ENCODE measurements at places on chromosomes 7 and 10.

- DNase-seq, result no peak
Observed at GRCh38 chr10:79180414-79181221, 111.9 kb downstream of the ZMIZ1 start.

DNA sequence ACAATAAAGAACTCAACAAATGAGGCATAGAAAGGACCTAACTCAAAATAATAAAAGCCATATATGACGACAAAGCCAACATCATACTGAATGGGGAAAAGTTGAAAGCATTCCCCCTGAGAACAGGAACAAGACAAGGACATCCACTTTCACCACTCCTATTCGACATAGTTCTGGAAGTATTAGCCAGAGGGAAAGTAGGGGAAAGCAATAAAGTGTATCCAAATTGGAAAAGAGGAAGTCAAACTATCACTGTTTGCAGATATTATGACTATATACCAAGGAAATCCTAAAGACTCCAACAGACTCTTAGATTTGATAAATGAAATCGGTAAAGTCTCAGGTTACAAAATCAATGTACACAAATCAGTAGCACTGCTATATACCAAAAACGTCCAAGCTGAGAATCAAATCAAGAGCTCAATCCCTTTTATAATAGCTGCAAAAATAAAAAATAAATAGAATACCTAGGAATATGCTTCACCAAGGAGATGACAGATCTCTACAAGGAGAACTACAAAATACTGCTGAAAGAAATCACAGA, 4.8 kb downstream of the ANXA7 start:
- no peak for DNase-seq

DNA sequence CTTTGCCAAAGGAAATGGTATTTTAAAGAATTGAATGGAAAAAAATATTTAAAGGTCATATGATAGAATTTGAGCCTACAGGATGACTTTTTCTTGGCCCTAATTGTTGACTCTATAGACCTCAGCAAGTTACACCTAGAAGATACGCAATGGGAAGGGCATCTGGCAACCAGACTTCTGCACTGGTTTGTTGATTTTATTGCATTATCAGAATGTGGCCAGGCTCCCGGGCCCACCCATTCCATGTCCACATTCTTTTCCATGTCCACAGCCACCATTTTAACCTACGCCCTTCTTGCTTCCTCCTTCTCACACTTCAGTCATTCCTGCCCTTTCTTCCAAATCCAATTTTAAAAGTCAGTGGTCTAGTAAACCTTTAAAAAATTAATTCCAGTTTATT, 738.4 kb downstream of the SUGCT start:
- no peak for DNase-seq

- DNase-seq, result no peak
Observed at GRCh38 chr10:80421707-80422536, 13.6 kb downstream of the PRXL2A start.

DNA sequence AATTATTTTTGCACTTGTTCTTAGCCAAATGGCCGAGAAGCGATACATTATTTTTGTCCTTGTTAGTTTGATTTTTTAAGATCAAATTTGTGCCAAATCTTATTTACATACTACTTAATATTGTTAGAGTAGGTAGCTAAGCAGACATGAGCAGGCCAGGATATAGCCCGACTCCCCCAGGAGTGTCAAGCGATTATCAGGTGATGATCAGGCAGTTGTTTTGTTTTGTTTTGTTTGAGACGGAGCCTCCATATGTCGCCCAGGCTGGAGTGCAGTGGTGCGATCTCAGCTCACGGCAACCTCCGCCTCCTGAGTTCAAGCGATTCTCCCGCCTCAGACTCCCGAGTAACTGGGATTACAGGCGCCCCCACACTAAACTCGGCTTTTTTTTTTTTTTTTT, 71.1 kb downstream of the LYZL2 start:
- no peak for DNase-seq

GRCh38 chr10:14020037-14020664, 310.6 kb downstream of the FRMD4A start:
- DNase-seq, result no peak

DNA sequence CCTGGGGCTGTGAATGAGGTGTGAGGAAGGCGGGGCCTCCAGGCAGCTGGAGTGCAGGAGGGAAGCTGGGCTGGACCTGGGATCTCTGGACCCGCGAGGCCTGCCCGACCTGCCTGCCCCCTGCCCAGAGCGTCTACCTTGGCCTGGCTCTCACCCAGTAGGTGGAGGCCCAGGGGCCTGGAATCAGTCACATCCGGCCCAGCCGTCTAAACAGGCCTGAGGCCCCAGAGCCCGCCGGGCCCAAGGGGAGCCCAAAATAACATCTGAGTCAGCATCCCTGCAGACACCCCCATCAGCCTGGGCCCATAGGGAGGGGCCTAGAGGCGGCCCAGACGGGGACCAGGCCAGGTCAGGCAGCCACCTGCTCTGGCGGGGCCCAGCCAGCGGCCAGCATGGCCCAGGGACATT, 15.1 kb upstream of the ELN start:
- DNase-seq, result no peak

DNA sequence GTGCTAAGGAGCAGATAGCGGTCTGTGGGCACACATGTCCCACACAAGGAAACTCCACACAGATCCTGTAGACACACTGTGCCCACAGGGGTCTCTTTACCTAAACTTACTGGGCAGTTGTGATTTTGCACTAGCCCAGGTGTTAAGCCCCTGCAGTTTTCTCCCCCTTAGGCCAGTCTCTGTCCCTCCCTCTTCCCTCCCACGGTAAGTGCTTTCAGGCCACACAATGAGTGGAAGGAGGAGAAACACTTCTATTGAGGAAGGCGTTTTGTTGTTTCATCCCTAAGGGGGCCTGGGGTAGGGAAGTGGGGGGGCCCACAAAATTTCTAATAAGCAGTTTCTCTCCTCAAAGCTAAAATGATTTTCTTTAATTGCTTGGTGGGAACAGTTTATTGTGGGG, 51.4 kb downstream of the FBXW4 start:
- no peak for DNase-seq

- DNase-seq, result peak; percentile 16
Observed at GRCh38 chr10:132687181-132687892, 98.6 kb downstream of the NKX6-2 start.

DNA sequence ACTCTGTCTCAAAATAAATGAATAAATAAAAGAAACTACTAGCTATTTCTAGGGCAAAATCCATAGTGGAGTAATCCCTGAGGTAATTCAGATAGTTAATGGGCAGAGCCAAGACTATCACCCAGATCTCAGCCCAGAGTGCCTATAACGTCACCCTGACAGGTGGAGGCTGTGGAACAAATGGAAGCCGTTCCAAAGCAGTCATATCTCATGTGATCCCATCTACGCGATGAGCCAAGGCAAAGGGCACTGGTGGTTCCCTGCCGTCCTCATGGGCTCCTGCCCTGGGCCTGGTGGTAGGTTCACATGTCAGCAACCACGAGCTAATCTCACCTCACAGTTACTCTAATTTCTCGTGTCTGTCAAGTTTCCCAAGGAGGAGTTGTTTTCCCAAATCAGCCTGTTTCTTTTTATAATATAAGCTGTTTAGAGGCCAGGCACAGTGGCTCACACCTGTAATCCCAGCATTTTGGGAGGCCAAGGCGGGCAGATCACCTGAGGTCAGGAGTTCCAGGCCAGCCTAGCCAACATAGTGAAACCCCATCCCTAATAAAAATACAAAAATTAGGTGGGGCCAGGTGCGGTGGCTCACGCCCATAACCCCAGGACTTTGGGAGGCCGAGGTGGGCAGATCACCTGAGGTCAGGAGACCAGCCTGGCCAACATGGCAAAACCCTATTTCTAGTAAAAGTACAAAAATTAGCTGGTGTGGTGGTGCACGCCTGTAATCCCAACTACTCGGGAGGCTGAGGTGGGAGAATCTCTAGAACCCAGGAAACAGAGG, 22.5 kb upstream of the ASCC1 start:
- DNase-seq, result no peak

DNA sequence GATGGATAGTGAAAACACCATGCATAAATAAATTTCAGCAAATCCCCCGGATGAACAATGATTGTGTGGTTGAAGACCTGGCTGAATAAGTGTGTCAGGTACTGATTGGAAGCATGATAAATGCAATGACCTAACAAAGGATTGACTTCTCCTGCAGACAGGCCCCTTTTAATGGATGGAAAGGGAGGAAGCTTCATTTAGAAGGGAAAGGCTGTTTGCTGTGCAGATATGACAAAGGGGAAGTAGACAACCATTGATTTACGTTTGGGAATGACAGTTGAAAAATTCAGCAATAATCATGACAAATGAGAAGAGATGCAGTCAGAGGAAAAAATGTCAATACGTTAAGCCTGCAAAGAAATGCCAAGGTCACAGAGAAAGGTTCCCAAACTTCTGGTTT, 503.8 kb downstream of the LRMDA start:
- DNase-seq, result no peak

DNA sequence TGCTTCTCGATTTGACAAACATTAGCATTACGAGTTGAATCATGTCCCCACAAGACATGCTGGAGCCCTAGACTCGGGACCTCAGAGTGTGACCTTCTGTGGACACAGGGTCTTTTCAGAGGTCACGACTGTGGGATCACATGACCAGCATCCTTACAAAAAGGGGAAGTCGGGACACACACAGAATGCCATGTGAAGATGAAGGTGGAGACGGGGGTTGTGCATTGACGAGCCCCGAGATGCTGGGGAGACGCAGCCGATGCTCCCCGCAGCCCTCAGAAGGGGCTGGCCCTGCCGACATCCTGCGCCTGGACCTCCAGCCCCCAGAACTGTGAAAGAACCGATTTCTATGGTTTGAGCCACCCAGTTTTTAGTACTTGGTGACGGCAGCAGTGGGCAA, 7.5 kb downstream of the ZFAND2A start:
- DNase-seq, result no peak

DNA sequence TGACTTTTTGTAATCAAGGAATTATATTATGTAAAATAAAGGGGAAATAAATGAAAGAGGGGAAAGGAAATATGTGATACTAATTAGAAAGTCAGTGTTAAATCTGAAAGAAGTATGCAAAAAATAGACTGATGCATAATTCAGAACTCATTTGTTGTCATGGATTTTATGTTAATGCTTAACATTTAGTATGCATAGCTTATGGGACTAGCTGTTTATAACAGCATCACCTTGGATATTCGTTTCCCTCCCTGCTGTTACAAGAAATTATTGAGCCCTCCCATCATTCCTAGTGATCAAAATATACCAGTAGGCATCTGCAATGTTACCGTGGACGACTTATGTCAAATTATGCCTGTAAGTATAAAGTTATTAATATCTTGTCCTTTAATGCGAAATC, 85.9 kb downstream of the HECTD2 start:
- no peak for DNase-seq

DNA sequence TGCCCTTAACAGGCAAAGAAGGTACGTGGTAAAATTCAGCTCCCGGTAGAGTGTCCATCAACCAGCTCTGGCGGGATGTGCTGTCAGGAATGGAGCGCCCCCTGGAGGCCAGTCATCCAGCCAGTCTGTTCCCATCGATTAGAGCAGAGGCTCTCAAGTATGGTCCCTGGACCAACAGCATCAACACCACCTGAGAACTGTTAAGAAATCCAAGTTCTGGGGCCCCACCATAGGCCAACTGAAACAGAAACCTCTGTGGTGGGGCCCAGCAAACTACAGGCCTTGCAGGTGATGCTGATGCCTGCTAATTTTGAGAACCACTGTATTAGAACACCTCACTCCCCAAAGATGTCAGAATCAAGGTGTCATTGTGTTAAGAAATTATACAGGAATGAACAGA, 109.2 kb downstream of the DPY19L1 start:
- DNase-seq, result no peak

- no peak for DNase-seq
Observed at GRCh38 chr7:30799206-30799975, 28.2 kb downstream of the MINDY4 start.

- DNase-seq, result no peak
Observed at GRCh38 chr7:99618726-99619125, 2.0 kb downstream of the ZSCAN25 start.

DNA sequence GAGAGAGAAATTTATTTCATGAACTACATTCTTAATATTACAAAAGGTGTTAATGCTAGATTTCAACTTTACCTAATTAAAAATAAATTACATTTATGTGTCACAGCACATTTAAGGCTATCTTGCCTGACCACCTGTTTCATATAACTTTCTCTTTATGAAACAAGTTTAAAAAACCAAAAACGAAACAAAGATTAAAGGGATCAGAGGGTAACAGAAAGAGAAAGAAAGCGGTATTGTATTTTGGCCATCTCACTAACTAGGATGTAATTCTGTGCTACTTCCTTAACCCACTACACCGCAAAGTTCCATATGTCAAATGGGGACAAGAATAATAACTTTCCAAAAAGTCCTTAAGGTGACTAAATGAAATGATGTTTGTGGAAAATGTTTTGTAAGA, 6.3 kb upstream of the RHOBTB1 start:
- DNase-seq, result no peak

GRCh38 chr10:127715782-127716378, 21.1 kb upstream of the FOXI2 start:
- no peak for DNase-seq

GRCh38 chr7:28958235-28958979, at the start of gene TRIL:
Gene TRIL (minus strand): TSS chr7:28958330. CDS start chr7:28958046, 284 bp downstream.
- DNase-seq, result peak; percentile 57

DNA sequence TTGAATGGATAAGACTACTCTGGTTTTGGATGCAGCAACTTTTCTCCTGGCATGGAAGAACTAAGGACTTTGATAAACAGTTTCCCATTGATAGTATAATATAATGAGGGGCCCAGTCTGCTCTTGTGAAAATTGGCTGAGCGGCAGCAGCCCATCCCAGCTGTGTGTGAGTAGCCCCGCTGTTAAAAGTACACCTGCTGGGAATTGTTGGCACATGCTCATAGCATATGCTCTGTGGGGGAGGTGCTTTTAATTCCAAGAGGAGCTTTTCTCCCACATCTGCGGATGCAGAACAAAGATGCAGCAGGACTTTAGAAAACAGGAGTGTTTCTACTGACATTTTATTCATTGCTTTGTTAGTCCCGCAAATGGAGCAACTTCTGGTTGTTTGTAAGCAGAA, 19.0 kb downstream of the SRI start:
- no peak for DNase-seq

GRCh38 chr10:83045731-83046130, 1093.6 kb upstream of the GHITM start:
- DNase-seq, result no peak

- DNase-seq, result no peak
Observed at GRCh38 chr10:108515821-108516220, 1351.3 kb upstream of the SORCS1 start.

All from left colon (tissue), 2 donors.